ENCODE measurements at places on chromosomes 5 and 9. TPM values are rescaled to one million over a fixed set of nuclear protein-coding genes. Genes with fewer than 3 reads are reported as not detected.

PCDHB12 gene
- 0.08 TPM for total RNA-seq

ZNF883 gene
- total RNA-seq = 2.7 TPM

NEURL1B gene
- 6.1 TPM for total RNA-seq

MYO10 gene
- total RNA-seq = 37.0 TPM

CARTPT gene
- not detected for total RNA-seq

NUTM2G gene
- not detected for total RNA-seq

STPG3 gene
- total RNA-seq = not detected

ARL10 gene
- total RNA-seq = 5.7 TPM

ANKRD55 gene
- 0.40 TPM for total RNA-seq

ZNF454 gene
- 1.2 TPM for total RNA-seq

CDKN2A gene
- 8.3 TPM for total RNA-seq

SH2D3C gene
- total RNA-seq = 0.08 TPM

CTNNA1 gene
- total RNA-seq = 282 TPM

Measured in epithelial cell of alveolus of lung (primary cell).